Activated naive CD8-positive, alpha-beta T cell treated with anti-CD3 and anti-CD28 coated beads, Interleukin-2, amount 10 ng/mL, durations not matched to agents 7 days and 5 days (primary cell): ENCODE measurements at places on chromosomes 13 and 19. TPM values are rescaled to one million over a fixed set of nuclear protein-coding genes. Genes with fewer than 3 reads are reported as not detected.

GRCh38 chr13:50794226-50794625 is 49.3 kb downstream of the DLEU7 start:
- DNase-seq: no peak

GRCh38 chr13:77918391-77919245 is at the start of gene EDNRB:
Gene EDNRB (minus strand): TSS chr13:77918831. CDS start chr13:77918573, 258 bp downstream.
- DNase-seq: peak; percentile 31

DNA sequence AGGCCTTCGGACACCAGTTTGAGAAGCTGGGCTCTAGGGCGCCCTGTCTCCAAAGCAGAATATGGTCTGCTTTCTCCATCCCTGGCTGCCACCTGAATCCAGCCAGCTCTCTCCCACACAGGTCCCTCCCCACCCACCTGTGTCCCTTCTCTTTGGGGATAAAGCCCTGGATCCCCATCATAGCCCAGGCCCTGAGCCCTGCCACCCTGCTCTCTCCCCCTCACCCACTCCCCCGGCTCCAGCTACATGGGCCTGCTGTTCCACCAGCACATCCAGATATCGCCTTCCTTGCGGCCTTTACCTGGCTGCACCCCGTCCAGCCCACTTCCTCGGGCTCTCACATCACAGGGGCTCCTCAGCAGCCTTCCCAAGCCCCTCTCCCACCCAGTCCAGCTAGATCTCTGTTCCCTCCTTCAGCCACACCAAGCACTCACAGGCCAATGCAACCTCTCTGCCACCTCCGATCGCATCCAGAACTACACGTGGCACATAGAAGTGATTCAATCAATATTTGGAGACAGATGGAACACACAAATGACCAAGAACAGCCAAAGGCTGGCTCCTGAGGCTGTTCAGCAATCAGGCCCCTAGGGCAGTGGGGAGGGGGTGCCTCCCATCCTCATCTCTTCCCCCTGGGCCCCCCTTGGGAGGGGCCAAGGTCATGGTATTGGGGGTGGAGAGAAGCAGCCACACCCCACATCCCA is 7.6 kb downstream of the AKT2 start:
- no peak for DNase-seq

GRCh38 chr13:55214841-55215345 is 1925.8 kb upstream of the PRR20A start:
- DNase-seq: no peak

DNA sequence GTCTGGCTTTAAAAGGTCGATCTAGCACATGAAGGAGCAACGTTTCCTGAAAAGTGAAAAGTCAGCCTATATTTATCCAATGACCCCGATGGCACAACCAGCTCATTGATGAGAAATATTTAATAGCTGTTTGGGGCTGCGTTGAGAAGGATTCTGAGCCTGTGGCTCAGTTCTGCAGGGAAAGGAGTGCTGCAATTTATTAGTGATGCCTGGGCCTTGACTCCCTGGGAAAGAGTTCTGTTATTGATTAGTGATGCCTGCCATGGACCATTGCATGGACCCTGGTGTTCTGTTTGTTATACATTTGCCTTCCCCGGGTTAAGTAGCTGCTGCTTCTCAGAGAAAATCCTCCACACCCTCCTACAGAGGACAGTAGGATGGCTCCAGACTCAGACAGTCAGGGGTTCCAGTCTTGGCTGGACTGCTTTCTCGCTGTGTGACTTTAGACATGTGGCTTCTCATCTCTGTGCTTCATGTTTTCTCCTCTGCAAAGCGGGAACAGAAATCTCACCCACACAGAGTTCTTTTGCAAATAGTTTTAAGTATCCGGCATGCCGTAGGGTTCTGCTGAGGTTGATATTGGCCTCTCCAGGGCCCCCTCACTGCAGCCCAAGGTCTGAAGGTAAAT is 17.7 kb upstream of the PTPRS start:
- DNase-seq: no peak

Gene ZNF527
- 8.7 TPM for total RNA-seq

DNA sequence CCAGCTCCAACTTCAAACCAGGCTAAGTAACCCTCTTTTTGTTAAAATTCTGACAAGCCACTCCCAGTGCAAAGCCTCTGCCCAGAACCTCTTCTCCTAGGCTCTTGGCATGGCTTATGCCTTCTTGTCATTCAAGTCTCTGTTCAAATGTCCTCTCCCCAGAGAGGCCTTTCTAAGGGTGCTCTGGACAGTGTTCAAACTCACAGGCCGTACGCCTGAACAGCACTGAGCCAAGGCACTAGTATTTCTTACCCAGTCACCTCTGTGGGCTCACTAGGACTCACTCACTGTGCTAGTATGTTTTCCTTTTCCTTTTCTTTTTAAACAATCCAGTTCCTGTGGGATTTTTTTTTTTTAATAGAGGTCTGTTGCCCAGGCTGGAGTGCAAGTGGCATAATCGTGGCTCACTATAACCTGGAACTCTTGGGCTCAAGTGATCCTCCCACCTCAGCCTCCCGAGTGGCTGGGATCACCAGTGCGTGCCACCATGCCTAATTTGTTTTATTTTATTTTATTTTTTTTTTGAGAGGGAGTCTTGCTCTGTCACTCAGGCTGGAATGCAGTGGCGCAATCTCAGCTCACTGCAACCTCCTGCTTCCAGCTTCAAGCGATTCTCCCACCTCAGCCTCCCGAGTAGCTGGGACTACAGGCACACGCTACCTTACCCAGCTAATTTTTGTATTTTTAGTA is 2.3 kb upstream of the ASF1B start:
- no peak for DNase-seq

DNA sequence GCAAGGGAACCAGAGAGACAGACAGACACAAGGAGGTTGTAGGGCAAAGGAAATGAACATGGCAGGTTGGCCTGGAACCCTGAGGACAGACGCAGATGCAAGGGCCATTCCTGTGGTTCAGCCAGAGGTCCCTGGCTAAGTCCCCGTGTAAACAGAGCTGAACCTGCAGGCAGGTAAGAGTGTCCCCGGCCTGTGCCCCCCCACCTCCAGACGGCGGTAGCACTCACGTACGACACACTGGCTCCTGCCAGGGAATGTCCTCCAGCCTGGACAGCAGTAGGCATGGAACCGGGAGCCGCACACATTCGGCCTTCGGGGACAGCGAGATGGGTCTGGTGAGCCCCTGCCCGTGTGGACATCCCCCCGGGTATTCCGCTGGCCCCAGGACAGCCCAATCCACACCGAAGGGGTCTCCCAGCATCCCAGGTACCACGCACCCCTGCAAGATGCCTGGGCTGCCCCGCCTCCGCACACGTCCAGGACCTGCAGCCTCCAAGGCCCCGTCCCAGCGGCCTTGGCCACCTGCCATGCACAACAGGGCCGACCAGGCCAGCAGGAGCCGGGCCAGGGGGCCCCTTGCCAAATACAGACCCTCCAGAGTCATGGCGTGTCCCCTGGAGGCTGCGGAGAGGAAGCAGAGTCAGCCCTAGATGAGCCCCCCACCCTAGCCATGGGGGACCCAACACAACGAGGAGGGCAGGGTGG is 2.4 kb downstream of the FBN3 start:
- no peak for DNase-seq

Gene ATP7B
- total RNA-seq: 0.64 TPM

DNA sequence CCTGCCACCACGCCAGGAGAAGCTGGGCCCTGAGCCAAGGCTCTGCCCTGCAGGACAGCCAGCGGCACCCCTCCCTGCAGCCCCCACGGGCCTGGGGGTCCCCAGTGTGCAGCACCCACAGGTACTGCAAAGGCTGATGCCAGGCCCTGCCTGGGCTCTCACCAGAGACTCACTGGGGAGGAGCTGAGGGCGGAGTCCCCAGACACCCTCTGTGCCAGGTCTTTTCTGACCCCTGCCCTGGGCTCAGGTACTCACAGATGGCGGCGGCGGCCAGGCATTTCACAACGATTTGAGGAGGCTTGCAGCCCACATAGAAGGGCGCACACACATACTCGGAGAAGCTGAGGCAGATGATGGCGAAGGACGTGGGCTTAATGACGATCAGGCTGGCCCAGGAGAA is 5.7 kb downstream of the SLC7A9 start:
- DNase-seq: no peak

DNA sequence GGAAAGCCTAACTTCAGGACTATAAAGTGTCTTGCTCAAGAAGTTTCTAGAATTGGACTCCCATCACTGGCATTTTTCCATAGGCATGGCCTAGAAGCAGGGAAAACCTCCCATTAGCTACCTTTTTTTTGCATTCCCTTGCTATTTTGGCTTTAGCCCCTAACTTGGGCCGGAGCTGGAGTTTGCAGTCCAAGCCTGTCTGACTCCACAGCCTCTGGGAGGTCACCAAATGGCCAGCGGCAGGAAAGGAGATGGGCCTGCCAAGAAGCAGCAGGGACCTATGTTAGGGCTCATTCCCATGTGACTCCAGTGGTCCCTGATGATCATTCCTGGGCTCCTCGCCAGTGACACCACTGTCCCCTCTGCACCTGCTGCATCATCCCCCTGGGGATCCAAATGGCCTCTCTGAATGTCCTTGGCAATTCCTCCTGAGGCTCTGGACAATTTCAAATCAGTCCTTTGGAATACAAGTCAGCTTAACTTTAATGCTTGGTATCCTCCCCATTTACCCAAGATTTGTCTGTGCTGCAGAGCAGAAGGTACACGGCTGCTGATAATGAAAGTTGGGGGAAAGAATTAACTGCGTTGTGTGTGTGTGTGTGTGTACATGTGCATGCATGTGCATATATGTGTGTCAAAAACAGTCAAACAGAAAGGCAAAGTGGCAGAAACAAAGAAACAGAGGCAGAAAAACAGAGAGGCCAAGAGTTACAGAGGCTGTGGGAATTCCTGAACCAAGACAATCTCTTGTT is 69.8 kb upstream of the SERP2 start:
- no peak for DNase-seq

GRCh38 chr13:27969082-27969865 is at the start of gene CDX2:
Gene CDX2 (minus strand): TSS chr13:27969315. CDS start chr13:27969006, 309 bp downstream.
- no peak for DNase-seq

- no peak for DNase-seq
Measured at GRCh38 chr19:41877916-41878905, 1.1 kb downstream of the CD79A start.

- DNase-seq: no peak
Measured at GRCh38 chr13:111418101-111418500, 97.7 kb downstream of the TEX29 start.

GRCh38 chr13:79380997-79381396 is 25.1 kb downstream of the RBM26 start:
- DNase-seq: no peak

Gene ZNF723
- total RNA-seq: not detected

DNA sequence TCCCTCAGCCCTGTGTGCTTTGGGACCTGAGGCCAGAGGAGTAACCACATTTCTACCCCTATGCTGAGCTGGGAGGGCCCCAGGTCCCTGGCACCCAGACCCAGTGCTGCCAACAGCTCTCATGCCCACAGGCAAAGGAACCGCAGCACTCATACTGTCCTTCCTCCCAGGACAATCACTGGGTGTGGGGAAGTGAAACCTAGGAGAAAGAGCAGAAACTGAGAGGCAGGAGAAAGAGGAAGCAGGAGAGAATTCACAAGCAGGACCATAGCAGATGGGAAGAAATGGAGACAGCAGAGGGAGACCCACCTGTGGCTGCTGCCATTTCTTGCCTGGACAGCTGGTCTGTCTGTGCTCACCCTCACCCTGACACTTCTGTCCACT is 18.9 kb downstream of the CCDC97 start:
- no peak for DNase-seq

- no peak for DNase-seq
Measured at GRCh38 chr13:42735010-42735409, 46.4 kb upstream of the FAM216B start.

Gene SOX21
- total RNA-seq: not detected

GRCh38 chr19:34173193-34173956 is 1.1 kb downstream of the LSM14A start:
- DNase-seq: no peak

Gene PEG3
- total RNA-seq: 0.06 TPM

Gene ETV2
- 1.6 TPM for total RNA-seq

DNA sequence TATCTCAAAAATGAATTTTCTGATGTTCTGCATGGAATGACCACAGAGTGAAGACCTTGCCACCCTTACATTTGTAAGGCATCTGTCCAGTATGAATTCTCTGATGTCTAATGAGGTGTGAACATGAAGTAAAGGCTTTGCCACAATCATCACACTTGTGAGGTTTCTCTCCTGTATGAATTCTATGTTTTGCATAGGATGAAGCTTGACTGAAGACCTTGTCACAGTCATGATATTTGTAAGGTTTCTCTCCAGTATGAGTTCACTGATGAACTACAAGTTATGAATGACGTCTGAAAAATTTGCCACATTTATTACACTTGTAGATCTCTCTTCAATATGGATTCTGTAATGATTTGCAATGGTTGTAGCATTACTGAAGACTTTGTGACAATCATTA is 13.3 kb downstream of the ZNF816 start:
- no peak for DNase-seq

Gene RGS9BP
- 0.47 TPM for total RNA-seq

GRCh38 chr13:97279913-97280312 is 57.8 kb downstream of the MBNL2 start:
- no peak for DNase-seq

DNA sequence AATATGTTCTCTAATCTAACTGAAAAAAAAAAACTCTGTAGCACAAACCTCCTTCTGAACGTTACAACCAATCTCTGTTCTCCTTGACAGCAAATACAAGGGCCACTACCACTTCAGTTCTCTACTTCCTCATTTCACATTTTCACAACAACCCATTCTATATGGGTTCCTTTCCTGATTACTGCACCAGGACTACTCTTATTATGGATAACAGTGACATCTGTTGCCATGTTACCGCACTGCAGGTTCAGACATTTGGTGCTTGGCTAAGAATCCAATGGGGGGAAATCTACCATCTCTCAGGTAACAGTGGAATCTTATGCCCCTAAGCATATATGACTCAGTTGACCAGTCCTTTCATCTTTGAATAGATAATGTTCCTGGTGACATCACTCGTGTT is 11.6 kb upstream of the FPR3 start:
- no peak for DNase-seq

DNA sequence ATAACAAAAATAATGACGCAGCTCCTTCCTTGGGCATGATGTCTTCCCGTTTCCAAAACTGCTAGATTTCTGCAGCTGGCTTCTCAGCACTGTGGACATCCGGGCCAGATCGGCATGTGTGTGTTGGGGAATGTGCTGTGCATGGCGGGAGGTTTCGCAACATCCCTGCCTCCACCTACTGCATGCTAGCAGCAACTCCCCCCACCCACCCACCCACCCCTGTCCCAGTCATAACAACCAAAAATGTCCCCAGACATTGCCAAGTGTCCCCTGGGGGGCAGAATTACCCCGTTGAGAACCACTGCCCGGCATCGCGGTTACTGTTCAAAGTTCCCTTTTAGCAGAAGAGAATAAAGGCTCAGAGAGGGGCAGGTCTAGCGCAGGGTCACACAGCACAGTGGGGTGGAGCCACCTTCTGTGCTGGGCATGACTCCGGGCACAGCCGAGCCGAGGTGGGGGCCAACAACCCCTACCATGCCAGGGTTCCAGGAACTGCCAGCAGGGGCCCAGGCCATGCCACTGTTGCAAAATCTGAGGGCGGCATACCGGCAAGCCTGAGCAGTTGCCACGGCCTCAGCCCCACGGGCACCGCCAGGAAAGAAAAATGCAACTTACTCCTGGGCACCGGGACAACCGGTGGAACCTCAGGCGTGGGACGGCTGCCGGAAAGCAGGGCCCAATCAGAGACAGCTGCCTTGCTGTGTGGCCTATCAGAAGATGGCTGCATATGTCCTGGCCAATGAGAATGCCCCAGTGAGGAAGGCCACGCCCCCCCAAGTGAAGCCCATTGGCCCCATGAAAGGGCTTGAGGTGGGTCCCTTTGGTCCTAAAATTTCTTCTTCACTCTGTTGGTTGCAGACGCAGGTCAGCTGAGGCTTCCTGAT is 22.5 kb upstream of the NFIC start:
- no peak for DNase-seq

Gene GSX1
- total RNA-seq: not detected

GRCh38 chr13:69935043-69935442 is 172.6 kb upstream of the ATXN8OS start:
- DNase-seq: no peak
